Activated naive CD4-positive, alpha-beta T cell (primary cell): ENCODE measurements at places on chromosomes 7 and 10.

DNA sequence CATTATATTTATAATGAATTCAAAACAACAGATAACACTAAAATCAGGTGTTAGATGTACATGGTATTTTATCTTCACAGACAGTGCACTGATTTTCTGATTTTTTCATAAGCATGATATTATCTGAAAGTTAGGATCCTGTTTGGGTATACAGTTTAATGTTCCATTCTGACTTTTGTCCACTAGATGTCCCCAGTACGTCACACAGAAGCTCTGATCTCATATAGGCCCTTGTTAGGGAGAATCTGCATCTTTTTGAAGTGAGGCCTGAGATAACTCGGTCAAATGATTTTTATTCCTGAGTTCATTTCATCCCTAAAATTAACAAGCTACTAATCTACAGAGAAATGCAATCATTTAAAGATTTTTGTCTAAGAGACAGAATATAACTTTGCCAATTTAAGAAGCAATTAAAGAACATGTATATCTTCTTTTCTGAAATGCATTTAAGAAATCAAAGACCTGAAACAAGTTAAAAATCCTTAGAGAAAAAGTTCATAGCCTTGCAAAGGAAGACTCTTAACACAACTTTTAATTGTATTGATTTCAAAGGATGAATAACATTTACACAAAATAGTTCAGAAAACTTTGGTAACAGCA, 72.0 kb upstream of the TES start:
- no peak for DNase-seq

DNA sequence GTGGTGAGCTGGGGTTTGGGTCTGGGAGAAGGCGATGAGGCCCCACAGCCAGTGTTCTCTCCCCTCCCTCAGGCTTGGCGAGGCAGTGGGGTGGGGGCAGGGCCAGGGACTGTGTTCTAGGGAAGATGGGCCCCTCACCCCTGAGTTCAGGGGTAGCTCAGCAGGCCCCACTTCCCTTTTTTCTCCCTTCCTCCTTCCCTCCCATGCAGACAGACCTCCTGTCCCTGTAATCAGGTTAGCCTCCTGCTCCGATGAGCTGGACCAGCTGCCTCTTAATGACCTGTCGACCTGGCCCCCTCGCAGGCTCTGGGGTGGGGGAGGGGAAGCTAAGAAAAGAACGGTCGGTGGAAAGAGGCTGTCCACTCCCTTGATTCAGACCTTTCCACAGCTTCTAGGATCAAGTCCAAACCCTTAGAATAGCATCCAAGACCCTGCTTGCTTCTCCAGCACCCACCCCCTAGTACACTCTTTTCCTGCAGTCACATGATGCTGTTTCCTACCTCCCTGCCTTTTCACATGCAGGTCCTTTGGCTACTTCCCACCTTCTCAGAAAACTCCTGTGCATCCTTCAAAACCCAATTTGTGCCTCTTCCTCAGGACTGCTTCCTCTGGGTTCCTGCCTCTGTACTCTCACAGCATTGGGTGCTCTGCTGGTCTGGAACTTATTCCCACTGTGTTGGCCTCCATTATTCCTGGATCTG, 64.1 kb downstream of the ZMIZ1 start:
- DNase-seq = no peak

DNA sequence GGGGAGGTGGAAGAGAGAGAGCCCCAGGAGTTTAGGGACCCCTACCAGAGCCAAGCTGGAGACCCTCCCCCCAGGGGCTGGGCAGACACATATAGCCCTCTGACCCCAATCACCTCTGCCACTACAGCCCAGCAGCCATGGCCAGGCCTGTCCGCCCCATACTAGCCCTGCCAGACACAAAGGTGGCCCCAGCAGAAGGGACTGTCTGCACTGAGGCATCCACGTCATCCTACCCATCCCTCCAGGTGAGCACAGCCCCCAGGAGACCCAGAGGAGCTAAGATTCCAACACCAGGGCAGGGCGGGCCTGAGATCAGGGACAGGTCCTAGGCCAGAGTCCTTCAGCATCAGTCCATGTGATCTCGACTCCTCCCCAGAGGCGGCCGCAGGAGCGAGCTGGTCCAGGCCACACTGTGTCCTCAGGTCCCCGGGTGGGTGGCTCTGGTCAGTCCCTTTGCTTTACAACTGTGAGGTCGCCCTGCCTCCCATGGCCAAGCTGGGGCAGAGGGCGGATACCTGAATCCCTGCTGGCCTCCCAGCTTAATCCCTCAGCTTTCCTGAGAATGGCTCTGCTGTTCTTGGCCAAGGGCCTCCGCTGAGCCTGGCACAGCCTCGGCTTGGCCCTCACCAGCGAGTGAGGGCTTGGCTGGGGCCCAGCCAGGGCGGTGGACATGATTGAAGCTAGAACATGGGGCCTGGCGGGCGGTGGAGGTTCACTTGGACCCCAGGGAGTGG, 14.3 kb upstream of the ELN start:
- DNase-seq = no peak

GRCh38 chr10:6108631-6109443, 20.0 kb downstream of the RBM17 start:
- no peak for DNase-seq

GRCh38 chr7:131619336-131620305, 63.2 kb upstream of the PODXL start:
- DNase-seq = no peak

DNA sequence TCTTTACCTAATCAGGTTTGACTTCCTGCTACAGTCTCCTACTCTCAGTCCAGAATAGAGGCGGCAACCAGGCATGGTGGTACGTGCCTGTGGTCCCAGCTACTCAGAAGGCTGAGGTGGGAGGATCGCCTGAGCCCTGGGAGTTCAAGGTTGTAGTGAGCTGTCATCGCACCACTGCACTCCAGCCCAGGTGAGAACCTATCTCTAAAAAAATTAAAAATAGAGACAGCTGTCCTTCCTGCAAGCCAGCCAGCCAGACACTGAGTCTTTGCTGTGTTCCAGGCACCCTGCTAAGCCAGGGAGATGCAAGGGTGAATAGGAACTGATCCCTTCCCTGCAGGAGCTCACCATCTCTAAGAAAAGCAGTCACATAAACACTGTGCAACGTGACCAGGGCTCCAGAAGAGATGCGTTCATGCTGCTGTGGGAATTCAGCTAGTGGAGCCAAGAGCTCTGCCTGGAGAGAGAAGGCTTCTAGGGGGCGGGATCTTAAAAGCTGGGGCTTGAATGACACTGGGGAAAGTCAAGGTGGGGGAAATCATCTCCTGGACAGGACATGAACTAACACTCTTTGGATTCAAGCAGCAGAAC, 22.1 kb upstream of the SLIT1 start:
- DNase-seq = no peak

DNA sequence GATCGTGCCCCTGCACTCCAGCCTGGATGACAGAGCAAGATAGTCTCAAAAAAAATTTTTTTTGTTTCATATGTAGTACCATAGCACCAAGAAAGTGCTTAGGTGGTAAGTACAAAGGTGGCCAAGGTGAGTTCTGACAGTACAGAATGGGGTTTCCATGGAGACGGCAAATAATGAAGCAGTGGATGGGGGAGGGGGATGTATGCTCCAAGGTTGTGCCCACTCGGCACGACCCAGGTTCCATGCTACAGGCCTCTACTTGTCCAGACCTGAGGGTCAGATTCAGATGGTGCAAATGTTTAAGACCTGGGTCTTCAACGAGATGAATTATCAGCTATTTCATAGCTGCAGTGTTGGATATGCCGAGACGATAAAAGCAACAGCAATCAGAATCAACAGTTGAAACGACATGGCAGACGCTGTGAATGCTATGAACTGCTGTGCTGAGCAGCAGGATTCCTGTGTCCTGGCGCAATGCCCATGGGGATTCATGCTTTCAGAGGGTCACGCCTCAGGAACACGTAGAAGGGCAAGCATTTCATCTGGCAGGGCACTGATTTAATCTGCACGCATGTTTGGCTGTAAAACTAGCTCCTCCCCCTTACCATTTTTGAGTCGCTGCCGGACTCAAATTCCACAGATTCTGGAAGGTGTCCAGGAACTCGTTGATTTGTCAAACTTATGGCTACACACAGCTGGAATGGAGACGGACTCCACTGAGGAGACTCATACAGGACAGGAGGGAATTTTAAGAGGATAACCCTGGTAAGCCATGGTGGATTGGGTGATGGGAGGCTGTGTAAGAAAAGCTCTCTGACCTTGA, 256.5 kb downstream of the FRMD4A start:
- DNase-seq = no peak

DNA sequence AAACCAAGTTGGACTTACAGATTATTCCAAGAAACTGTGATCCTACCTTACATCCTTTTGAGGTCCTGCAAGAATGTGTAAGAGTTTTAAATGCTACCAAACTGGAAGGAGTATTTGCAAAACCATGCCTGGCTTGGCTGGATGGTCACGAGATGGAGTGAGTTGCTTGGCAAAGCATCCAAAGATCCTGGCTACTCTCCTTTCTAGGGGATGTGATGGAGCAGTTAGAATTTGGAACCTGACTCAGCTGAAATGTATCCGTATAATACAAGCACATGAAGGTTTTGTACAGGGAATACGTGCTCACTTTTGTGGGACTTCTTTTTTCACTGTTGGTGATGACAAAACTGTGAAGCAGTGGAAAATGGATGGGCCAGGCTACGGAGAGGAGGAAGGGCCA, 13.3 kb upstream of the SYPL1 start:
- DNase-seq = no peak

- no peak for DNase-seq
These were observed 253.7 kb downstream of the ARHGAP21 start for GRCh38 chr10:24469993-24470392.

DNA sequence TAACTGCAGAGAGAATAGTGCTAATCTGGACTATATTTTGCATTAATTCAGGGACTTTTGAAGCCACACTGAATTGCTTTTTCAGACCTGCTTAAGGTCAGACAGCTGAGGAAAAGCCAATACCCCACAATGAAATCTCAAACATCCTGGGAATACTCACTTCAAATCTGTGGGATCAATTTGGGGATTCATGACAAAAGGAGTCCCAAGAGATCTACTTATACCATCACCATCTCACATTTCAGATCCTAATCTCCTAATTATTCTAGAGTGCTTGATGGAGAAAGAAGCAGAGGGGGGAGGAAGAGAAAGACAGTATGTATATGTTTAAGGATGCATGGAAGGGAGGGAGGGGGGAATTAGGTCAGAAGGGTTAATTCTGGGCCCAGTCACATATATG, 202.2 kb downstream of the CACNA2D1 start:
- DNase-seq = no peak

- DNase-seq = no peak
These were observed 417.9 kb downstream of the AUTS2 start for GRCh38 chr7:70016044-70016770.

DNA sequence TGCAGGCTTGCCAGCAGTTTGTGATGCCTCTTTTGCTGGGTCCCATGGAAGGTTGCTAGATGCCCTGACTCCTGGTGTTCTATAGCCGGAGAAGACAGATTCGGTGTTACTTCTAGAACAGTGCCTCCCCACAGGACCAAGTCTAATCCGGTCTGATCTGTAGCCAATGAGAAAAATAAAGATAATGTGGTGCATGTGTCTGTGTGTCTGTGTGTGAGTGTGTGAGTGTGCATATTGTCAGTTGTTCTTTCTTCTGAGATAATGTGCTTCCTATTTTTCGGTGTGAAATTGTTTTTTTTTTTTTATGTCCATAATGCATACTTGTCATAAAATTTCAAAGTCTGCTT, 29.7 kb upstream of the ZNRF2 start:
- DNase-seq = no peak

- no peak for DNase-seq
These were observed 118.2 kb upstream of the NANOS1 start for GRCh38 chr10:118911363-118911762.

DNA sequence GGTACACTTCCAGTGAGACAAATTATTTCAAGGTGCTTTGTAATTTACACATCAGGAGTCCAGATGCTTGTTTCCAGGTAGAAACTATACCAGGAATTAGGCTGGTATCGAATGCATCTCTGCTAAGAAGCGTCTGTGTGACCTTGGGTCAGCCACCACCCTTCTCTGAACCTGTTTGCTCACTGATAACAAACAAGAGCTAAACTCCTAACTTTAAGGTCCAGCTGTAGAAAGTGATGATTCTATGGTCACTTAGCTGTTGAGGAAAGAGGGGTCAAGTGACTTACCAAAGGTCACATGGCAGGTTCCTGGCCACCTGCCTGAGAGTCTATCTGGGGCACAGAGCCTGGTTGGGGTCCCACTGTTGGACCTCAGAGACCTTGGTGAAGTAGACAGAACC, 95.4 kb downstream of the HIF1AN start:
- DNase-seq = no peak

DNA sequence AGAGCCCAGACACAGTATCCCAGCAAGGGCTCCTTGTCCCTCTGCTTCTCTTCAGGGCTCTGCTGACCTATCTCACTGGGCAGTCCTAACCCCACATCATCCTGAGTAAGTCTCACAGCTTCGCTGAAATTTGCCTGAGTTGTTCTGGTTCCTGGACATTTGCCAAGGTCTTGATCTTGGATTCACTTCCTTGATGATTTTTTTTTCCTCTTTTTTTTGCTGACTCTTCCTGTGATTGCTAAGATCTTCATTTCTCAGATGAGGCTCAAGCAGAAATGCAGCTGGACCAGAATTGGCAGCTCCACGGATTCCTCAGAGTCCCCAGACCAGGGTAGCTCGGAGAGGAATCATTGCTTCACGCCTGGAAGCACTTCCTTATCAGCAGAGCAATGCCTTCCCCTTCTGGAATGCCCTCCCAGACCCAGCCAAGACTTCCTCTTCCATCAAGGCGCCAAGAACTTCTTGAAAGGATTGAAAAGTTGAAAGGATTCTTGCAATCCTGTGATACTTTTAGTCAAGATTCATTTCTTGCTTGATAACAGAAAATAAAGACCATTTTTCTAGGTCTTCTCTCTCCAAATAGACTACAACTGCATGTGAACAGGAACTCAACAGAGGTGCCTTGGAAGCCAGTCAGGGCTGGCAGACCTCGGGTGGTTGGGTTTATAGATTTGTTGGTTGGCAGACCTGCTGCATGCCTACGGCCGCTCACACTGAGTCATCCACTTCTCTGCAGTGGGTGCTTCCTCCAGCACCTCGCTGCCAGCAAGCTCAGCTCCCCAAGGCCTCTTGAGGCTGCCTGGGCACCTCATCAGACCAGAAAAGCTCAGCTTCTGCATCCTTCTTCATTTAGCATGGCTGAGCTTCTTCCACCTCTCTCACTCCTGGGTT, 8.8 kb upstream of the AFAP1L2 start:
- DNase-seq = no peak

- no peak for DNase-seq
These were observed 2.5 kb downstream of the USP54 start for GRCh38 chr10:73588656-73589055.

- DNase-seq = peak; percentile 55
These were observed at the start of gene GTF2I for GRCh38 chr7:74657692-74658177. TSS of gene GTF2I (plus strand) at chr7:74657718. CDS start at chr7:74689129, 31,411 bp downstream.

- no peak for DNase-seq
These were observed 367.7 kb upstream of the SEMA3D start for GRCh38 chr7:85554236-85555178.
